ENCODE measurements at places on chromosomes 6 and 20.
A peak's percentile ranks its signal among the peaks of the same experiment; 100 is the strongest.

GRCh38 chr6:68658338-68658737 is 23.3 kb downstream of the ADGRB3 start:
- DNase-seq = no peak

- no peak for DNase-seq
These were observed 327.2 kb downstream of the HTR1B start for GRCh38 chr6:77136086-77136485.

- no peak for DNase-seq
These were observed 114.3 kb upstream of the SYNCRIP start for GRCh38 chr6:85756982-85757381.

DNA sequence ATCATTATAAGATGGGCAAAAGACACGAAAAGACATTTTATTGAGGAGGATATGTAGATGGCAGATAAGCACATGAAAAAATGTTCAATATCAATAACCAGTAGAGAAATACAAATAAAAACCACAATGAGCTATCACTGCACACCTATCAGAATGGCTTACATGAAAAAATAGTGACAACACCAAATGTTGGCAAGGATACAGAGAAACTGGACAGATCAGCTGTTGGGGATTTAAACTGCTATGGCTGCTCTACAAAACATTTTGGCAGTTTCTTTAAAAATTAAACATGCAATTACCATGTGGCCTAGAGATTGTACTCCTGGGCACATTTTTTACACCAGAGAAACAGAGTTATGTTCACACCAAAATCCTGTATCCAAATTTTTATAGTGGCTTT is 172.7 kb upstream of the TENT5A start:
- no peak for DNase-seq

DNA sequence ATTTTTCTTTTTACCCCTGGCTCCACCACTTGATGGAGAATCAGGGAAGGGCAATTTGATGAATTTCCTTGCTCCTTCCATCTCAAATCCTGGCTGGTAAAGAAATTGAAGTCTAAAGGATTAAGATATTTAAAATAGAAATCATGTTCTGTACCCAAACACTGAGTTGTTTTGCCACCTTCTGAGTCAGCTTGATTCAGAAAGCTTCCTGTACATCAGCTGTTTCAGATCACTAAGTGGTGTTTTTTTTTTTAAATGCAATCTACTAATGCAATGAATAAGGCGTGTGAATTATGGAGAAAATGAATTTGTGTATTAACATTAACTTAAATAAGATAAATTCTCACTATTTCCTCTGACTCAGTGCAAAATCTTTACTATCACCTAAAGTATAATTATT is 11.5 kb upstream of the POPDC3 start:
- no peak for DNase-seq

DNA sequence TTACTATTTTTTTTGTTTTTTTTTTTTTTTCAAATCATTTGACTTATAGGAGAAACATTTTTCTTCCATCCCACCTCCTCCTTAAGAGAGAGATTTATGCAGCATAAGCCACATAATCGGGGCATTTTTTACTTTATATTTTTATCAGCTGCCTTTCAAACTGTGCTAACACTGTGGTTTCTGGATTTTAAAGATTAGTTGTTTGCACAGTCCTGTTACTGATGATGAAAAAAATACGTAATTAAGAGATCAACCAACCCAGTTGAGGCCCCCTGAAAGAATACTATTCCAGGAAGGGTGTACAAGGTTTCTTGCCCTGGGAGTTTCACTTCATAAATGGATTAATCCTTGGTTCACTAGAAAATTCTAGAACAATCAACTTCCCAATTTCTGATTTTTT is 68.3 kb downstream of the MMS22L start:
- no peak for DNase-seq

DNA sequence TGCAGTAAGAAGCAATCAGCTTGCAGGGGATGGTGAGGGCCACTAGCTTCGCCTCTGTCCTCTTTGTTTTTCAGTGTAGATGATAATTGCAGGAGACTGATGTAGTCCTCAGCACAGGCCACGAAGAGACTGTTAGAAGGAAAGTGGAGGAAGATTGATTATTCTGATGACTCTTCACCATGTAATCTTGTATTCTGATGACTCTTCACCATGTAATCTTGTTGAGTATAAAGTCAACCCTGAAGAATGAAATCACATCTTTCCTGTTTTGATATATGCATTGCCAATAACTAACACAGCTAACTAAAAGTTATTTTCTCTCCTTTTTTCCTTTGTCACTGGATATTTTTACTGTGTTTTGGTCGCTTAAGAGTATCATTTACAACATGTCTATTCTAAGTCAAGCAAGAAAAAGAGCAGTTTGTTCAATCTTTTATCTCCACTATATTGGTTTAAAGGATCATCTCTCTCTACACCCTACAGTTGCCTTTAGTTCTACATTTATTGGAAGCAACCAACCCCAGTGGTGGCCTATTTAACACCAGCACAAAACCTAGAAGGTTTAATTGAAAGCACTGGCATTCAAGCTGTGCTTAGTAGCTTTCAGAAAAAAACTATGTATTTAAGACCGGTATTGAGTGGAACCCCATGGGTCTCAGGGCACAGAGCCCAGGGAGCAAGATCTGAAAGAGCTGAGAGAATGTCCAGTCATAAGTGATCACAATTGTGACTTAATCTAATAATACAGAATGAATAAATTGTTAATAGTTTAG is 107.2 kb upstream of the BTBD3 start:
- DNase-seq = no peak

DNA sequence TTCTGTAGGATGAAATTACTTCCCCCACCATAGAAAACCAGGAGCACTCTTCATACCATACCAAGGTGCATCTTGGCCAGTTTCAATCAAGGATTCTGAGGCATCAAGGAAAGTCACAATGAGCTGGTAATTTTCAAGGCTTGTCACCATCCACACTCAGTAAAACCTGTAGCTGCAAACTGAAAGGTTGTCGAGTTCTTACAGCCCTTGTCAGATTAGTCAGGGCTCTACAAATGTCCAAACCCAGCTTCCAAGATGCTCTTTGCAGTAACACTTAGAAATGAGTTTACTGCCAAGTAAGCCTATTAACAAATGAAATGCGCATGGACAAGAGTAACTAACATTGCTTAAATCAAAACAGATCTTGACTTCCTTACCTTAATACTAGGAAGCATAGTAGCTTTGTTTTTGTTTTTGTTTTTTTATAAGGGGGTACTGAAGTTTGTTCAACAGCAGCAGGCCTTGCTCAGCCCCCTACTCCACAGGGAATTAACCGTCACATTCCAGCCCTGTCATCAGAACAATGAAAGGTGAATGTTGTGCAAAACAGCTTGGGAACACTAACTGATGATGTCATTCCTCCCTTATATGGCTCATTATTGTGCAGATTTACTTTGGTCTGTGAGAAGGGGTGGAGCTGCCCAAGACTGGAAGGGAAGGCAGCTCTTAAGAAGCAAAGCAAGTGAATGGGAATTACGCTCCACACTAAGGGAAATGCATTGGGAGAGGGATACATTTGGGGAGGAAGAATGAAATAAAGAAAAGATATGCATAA is 49.9 kb upstream of the TMEM30A start:
- no peak for DNase-seq

DNA sequence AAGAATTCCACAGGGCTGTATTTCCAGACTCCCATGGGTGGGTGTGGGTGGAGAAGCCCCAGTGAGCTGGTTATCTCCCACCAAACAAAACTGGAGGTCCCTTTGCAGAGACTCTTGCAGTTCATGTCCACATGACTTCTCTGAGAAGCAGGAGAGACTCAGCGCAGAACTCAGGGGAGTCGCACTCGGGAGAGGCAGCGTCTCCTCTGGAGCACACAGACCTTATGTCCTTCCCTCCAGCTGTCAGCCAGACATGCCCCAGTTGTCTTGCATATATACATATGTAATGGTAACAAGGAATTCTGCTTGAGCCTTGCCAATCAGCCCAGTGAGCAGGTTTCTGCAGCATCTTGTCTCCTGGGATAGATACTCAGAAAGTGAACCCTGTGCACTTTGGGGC is 23.8 kb downstream of the MYT1 start:
- DNase-seq = no peak

- DNase-seq = no peak
These were observed 42.5 kb downstream of the SMPDL3A start for GRCh38 chr6:122831511-122831910.

DNA sequence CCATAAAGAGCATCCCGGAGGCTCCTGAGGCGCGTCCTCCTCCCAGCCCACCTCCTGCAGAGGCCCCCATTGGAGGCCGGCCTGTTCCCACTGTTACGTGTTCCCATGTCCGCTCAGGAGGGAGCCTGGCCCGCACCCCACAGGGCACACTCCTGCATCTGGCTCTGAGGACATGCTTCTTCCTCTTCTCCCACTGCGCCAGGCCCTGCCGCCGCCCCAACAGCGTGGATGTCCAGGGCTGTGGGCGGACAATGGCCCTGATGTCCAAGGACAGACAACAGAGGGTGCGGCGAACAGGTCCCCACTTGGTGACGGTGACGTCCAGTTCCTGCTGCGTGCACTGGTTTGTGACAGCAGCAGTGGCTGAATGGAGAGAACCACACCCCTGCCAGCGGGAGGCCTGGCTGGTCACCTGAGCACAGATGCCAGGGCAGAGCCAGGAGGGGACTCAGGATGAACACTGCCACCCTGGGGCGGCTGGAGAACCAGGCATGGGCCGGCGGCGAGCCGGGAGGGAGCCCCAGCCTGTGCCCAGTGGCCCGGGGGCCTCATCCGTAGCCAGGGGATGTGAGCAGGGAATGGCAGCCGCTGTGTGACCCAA is 26.6 kb downstream of the FRMD1 start:
- no peak for DNase-seq

- DNase-seq = no peak
These were observed 70.4 kb upstream of the FUCA2 start for GRCh38 chr6:143581835-143582480.

GRCh38 chr6:22783931-22784330 is 214.6 kb downstream of the HDGFL1 start:
- no peak for DNase-seq

DNA sequence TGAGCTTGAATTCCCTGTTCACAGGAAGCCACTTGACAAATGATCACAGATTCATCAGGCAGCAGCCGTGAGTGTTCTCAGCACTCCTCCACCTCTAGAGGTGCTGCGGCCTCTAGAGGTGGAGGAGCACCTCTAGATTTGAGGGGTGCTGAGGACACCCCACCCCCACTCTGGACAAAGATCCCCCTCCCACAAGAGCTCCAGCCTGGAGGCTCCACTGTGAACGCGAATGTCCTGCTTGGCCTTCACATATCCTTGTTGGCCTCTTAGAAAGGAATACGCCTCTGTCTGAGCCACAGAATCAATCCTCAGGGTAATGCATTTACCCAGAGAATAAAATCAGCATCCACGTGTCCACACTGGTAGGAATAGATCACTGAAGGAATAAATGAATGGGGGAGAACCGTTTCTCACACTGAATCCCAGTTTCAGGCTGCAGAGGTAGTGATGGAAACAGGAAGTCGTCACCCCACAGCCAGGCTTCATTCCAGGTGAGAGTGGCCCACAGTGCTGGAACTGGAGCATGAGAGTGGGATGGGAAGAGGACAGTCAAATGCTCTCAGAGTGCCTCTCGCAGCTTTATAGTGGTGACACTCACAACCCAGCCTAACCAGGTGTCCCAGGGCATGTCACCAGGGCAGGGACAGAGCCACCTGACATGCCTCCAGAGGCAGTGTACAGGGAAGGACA is 16.6 kb downstream of the NPEPL1 start:
- no peak for DNase-seq

DNA sequence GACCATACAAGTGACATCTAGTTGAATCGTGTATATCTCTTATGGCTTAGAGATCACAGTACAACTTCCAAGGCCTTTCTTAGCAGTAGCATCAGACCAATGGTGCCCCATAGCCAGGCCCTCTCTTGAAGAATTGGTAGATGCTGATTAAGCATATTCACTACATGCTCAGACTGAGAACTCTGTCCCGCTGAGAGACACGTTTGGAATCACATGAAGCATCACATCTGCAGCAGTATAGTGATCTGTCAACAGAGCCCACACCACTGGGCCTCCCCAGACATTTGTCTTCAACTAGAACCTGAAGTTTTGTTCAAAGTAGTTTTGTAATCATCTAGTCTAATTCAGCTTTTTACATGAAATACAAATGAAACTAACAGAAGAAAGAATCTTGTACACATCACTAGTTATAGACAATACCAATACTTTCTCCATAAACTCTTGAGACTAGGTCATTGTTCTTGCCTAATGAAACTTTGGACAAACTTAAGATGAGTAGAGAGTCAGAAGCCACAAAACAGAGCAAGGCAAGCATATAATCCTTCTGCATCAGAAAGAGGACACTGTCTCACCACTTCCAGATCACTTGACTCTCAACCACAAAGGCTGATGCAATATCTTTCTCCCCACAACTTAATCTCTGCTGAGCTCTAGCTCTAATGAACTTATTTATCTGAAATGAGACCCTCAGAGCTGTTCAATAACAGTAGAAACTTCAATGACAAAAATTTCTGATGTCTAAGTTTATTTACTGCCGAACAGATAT is 182.7 kb downstream of the TBX18 start:
- peak; percentile 32 for DNase-seq

GRCh38 chr6:32176476-32177182 is 745 bp upstream of the AGPAT1 start:
- DNase-seq = no peak

DNA sequence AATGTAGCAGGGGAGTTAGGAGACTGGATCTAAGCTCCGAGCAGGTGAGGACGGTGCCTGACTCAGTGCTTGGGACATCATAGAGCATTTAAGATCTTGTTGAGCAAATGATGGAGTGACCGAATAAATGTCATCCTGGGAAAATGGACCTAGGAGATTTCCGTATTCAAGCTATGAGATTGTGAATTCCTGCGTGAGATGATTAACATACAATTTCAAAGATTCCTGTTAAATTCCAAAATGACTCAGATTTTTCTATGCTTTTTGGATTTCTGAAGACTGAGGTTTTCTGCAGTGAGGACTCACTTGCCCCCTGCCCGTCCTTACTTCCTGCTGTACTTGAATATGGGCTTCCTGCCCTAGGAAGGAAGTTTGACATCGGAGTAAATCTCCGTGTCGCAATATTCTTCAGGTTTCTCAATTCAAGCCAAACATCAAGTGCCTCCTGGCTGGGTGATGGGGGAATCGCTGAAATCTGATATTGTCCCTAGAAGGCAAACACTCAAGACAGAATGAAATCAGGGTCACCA is 5.2 kb downstream of the SYTL3 start:
- DNase-seq = no peak

DNA sequence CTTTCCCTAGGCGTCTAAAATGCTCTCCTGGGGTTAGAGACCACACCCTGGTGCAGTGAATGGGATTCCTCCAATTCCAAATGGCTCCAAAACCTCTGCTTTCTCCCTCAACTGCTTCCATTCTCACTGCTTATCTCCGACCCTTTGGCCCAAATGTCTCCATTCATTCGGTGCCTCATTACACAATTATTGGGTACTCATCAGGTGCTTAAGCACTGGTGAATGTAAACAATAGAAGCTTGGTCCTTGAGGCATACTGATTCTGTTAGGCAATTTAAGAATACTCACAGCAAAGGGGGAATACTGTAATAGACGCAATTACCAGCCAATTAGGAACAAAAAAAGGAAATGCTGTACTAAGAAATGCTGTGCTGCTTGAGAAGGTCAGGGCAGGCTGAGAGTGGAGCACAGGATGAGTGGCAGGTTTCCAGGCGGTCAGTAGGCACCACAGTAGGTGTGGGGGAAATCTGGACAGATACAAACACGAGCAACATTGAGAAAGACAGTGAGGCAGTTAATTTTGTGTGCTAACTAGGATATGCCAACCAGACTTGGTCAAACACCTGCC is 23.0 kb downstream of the GMDS start:
- DNase-seq = no peak

All from GM06990 (cell line).